ENCODE measurements at places on chromosomes 6 and 20.

GRCh38 chr20:1163105-1163504 lies 21.7 kb downstream of the TMEM74B start:
- DNase-seq = no peak

- DNase-seq = no peak
Measured at GRCh38 chr6:89190741-89191140, 26.4 kb downstream of the GABRR1 start.

GRCh38 chr6:129454488-129454887 lies 255.5 kb downstream of the ARHGAP18 start:
- no peak for DNase-seq

DNA sequence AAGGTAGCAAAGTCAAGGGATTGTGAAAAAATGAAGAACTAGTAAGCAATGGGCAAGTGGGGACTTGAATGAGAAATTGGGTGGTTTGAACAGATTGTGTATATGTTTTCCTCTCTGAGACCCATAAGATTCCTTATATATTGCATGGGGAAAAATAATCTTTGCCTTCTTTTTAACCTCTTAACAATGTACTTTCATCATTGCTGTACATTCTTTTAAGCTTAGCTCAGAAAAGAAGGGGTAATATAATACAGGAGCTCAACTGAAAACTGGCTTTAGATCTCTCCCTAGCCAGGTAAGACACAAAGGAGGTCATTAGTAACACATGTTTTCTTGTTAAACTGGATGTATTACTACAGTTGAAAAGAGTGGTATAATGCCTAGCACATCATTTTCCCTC lies 287.2 kb downstream of the RNF144B start:
- DNase-seq = no peak

- DNase-seq = no peak
Measured at GRCh38 chr6:96065213-96065612, 49.4 kb downstream of the FUT9 start.

- DNase-seq = no peak
Measured at GRCh38 chr20:19730706-19731105, 27.4 kb upstream of the RIN2 start.

GRCh38 chr6:84638286-84638685 lies 126.1 kb downstream of the TBX18 start:
- no peak for DNase-seq

- DNase-seq = no peak
Measured at GRCh38 chr20:6612606-6612923, 154.9 kb upstream of the BMP2 start.

- no peak for DNase-seq
Measured at GRCh38 chr6:70797625-70798024, 129.9 kb downstream of the SMAP1 start.

GRCh38 chr20:31705598-31706597 lies 16.8 kb downstream of the BCL2L1 start:
- no peak for DNase-seq

DNA sequence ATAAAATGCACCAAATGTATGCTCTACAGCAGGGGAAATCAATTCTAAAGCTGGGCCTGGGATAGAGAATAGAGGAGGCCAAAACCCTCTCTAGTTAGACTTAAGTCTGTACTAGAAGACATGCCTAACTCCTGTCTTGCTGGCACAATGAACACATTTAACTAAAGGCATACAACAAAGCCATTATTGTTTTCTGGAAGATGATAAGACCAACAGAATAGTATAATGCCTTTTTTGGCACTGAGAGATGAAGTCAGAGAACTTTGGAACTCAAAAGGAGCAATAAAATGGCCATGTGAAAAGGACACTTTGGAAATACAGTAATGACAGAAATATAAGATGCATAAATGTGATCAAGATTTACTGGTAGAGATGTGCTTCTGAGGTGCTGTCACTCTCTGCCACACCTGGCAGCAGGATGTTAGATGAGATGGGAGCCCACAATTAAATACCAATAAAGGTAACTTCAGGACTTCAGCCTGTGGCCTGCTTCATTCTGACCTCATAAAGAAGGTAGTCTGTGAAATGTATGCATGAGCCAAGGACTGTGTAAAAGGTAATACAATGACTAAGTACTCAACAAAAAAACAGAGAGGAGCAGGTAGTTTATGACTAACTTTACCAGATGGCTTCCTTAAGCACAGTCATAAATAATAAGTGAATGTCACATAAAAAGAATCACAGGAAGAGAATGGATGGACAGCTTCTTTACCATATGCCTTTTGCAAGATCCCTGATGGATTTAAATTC lies 333.4 kb downstream of the BCKDHB start:
- no peak for DNase-seq

DNA sequence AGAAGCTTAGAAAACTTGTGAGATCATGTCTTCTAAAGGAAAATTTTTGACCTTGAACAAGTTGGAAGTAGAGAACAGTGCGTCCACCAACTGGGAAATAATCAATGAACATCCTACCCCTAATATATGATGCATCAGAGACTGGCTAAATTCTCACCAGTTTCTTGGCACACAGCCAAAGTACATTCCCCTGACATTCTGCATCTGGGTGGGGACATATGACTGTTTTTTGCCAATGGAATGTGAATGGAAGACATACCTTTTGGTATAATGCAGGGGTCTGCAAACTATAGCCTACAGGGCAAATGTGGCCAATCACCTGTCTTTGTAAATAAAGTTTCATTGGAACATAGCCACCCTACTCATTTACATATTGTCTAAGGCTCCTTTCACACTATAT lies 84.7 kb downstream of the HAO1 start:
- no peak for DNase-seq

GRCh38 chr6:43826730-43827129 lies 56.7 kb downstream of the VEGFA start:
- no peak for DNase-seq

DNA sequence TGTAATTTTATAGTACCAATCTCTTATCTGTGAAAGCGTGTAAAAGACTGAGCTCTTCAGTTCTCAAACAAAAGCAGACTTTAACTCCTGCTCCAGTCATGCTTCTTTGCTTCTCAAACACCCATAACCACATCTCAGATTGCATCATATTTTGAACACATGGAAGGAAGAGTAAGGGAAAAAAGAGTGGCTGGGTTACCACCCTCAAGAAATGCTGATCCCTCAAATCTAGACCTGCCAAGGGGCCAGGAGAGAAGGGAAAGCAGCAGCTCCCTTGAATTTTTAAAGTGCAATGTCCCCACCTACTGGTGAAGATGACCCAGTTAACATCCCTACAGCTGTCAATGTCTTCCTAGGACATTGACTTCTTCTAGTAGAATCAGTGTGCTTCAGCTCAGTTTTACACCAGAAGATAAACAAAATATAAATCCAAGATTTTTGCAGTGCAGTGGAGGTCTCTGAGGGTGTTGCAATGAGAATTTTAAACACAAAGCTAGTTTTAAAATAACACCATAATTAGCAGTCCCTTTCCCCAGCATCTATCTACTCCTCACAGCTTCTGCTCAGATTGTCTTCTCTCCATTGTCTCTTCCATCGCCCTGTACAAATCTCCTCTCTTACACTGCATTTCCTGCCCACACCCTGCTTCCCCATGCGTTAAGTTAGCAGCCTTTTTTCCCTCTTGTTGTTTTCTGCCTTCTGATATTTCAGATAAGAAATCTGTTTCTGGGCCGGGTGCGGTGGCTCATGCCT lies 22.6 kb upstream of the HLA-DQB2 start:
- DNase-seq = no peak

DNA sequence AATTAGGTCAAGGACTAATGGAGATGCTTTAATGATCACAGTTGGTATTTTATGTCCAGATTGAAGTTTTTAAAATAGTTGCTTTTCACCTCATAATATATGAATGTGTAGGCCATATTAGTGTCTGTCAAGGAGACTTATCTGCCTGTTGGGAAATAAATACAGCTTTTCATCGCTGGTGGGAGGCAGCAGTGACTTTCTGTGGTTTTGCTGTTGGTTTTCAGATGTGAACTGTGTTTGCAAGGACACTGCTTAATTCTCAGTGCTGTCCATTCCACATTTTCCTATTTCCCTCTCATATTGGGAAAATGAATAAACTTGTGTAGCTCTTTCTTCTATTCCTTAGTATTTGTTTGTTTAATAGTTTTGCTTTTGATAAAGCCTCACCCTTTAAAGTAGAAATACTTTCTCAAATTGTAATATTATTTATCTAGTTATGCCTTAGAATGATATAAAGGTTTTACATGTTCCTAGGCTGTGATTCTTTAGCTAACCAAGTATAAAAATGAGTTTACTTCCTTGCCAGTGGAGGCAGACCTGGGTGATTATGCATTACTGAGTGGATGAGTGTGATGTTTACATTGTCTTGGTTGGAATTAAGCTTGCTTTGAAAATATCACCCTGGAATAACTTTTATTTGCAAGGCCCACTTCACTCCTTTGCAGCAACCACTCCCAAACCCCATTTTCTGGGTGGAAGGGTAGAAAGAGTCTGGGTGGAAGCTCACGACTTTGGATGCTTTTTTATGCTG lies 3.3 kb downstream of the PLCB4 start:
- no peak for DNase-seq

- no peak for DNase-seq
Measured at GRCh38 chr6:37100745-37101144, 69.2 kb upstream of the PIM1 start.

- no peak for DNase-seq
Measured at GRCh38 chr6:21187485-21187884, 406.1 kb upstream of the SOX4 start.

DNA sequence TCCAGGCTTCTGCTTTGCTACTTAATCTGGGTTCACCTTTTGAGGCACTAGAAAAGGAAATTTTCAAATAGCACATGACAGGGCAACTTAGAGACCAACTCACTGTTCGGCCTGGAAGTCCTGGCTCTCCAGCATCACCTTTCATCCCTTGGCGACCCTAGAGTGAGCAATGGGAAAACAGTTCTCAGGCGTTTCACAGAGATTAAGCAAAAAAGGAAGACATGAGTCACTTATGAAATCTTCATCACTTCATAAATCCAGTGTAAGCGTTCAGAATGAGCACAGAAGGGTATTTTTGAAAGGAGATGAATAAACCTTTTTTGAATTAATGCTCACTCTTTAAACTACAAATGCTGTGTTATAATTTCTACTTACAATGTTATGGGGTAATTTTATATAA lies 104.0 kb downstream of the COL12A1 start:
- DNase-seq = no peak

DNA sequence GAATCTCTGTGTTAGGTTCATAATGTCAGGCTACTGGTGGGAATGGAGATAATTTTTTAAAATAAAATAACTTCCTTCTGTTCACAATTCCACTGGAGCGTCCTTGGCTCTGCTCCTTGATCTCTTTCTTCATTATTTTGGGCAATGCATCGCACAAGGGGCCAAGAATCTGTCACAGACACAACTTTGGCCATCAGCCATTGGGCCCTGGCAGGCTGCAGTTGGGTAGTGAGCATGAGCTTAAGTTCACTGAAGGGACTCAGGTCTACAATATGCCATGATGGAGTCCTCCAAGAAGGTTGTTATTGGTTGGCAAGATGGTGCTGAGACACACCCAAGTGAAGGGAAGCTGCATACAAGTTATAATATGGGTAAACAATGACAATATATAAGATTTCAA lies 40.0 kb downstream of the CYP39A1 start:
- no peak for DNase-seq

- DNase-seq = no peak
Measured at GRCh38 chr6:34922177-34922663, 33.2 kb downstream of the ANKS1A start.

DNA sequence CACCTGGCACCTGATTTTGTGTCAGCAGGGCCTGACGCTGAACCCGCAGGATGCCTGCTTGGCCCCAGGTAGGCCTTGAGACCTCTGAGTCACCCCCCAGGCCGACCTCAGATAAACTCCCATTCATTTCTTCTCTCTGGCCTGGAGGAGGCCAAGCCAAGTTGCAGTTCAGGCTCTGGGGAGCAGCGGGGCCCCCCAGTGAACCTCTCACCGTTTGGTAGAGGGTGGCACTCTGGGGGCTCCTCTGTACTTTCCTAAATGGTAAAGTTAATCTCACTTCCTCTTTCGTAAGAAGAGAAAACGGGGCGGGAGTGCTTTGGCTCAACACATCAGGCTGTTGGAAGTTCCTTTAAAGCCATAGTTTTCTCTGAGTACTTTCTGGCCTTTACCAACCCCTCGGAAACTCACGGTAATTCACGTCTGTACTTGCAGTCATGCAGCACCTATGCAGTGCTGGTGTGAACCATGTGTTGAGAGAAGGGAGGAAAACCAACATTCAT lies 2.8 kb downstream of the SIRPA start:
- no peak for DNase-seq

- DNase-seq = no peak
Measured at GRCh38 chr6:101089640-101090039, 208.5 kb upstream of the ASCC3 start.

- no peak for DNase-seq
Measured at GRCh38 chr6:54053881-54054391, 57.3 kb upstream of the MLIP start.

- DNase-seq = no peak
Measured at GRCh38 chr6:112221561-112221960, 32.8 kb downstream of the LAMA4 start.

GRCh38 chr20:7406671-7407070 lies 533.6 kb downstream of the HAO1 start:
- DNase-seq = no peak

DNA sequence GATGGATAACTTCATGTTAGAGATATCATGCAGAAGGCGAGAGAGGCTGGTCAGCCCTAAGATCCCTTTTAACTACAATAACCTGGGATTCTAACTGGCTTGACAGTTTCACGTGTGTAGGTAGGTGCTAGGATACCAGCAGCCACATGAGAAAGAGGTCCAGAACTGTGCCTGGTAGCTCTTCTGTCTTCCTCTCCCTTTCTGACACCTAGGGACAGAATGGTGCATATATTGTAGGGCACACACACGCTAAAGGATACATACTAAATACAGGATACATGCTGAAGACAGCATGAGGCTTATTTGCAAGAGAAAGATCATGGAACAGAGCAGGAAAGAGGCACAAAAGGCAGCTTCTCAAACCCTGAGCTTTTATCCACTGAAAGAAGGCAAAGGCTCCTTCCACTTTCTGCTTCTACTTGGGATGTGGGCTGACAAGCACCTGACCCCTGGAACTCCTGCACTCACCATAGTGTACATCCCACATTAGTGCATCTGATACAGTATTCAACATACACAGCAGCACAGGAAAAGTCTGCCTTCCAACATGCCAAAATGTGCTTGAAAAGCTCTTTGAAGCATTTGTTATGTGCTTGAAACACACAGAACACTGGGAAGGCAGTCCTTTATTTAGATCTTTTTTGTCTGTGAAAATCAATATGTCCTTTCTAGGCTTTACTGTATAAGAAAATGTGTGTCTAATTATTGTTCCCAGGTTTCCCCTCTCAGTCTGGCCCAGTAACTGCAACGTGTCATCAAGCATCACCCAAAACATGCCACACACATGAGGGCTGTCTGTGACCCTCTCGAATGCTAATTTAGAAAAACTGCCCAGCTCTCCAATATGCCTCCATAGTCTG lies 3.2 kb downstream of the SLC22A23 start:
- no peak for DNase-seq

GRCh38 chr6:160859822-160860221 lies 131.7 kb upstream of the MAP3K4 start:
- no peak for DNase-seq

- DNase-seq = no peak
Measured at GRCh38 chr20:61477451-61477861, 225.4 kb downstream of the CDH4 start.

GRCh38 chr20:10665791-10666190 lies 8.0 kb downstream of the JAG1 start:
- DNase-seq = no peak
